Activated T-helper 1 cell treated with anti-CD3 and anti-CD28 coated beads, Interleukin-12 subunit alpha, Interleukin-12 subunit beta, Interleukin-2, Interleukin-4 antibody, amounts not matched to agents 30 ng/mL and 10 ng/mL and 1 ng/mL, durations not matched to agents 14 hours and 24 hours and 36 hours (primary cell): ENCODE measurements at places on chromosomes 5 and 9. TPM values are rescaled to one million over a fixed set of nuclear protein-coding genes. Genes with fewer than 3 reads are reported as not detected.
A peak's percentile ranks its signal among the peaks of the same experiment; 100 is the strongest.

GRCh38 chr5:168417731-168418429 is 68.4 kb upstream of the RARS1 start:
- peaks cover 7% of the 10 kb centered on the region for H3K27me3 ChIP-seq
- DNase-seq, result no peak
- no peak overlapping the region for H3K27ac ChIP-seq
- H3K4me1 ChIP-seq, result no peaks in the 10 kb centered on the region
- H3K4me3 ChIP-seq, result no peak overlapping the region
- H3K36me3 ChIP-seq, result no peaks in the 10 kb centered on the region

GRCh38 chr9:121608168-121608853 is 43.1 kb upstream of the DAB2IP start:
- H3K27me3 ChIP-seq, result peaks cover 41% of the 10 kb centered on the region
- no peak for DNase-seq
- no peak overlapping the region for H3K4me3 ChIP-seq
- peaks cover 12% of the 10 kb centered on the region for H3K4me1 ChIP-seq

- no peaks in the 10 kb centered on the region for H3K4me1 ChIP-seq
- H3K27ac ChIP-seq, result no peak overlapping the region
- H3K27me3 ChIP-seq, result no peaks in the 10 kb centered on the region
- H3K36me3 ChIP-seq, result no peaks in the 10 kb centered on the region
- DNase-seq, result no peak
Observed at GRCh38 chr9:115921301-115921700, 232.3 kb upstream of the PAPPA start.

DNA sequence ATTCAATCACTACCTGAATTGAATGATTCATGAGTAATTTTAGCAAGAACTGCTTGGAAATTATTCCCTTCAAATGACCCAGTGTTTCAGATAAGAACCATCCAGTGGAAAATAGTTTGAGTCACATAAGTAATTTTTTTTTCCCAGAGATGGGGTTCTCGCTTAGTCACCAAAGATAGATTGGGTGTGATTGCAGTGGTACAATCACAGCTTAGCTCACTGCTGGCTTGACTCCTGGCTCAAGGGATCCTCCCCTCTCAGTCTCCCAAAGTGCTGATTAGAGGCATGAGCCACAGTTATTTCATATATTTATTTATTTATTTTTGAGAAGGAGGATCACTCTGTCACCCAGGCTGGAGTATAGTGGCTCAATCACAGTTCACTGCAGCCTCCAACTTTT is 574.5 kb upstream of the ARRDC3 start:
- no peaks in the 10 kb centered on the region for H3K4me1 ChIP-seq
- H3K36me3 ChIP-seq, result no peaks in the 10 kb centered on the region
- H3K27ac ChIP-seq, result no peak overlapping the region
- H3K4me3 ChIP-seq, result no peak overlapping the region
- H3K27me3 ChIP-seq, result no peaks in the 10 kb centered on the region

GRCh38 chr9:128001779-128002298 is 21.1 kb upstream of the EEIG1 start:
- DNase-seq, result no peak
- H3K4me3 ChIP-seq, result no peak overlapping the region
- no peak overlapping the region for H3K27ac ChIP-seq
- peaks cover 13% of the 10 kb centered on the region for H3K27me3 ChIP-seq

GRCh38 chr5:160315968-160316367 is 3.6 kb upstream of the CCNJL start:
- H3K27me3 ChIP-seq, result peaks cover 57% of the 10 kb centered on the region
- no peak overlapping the region for H3K4me3 ChIP-seq
- no peak for DNase-seq
- H3K36me3 ChIP-seq, result no peaks in the 10 kb centered on the region

GRCh38 chr5:72812488-72812887 is 4.0 kb upstream of the TNPO1 start:
- H3K36me3 ChIP-seq, result no peaks in the 10 kb centered on the region
- no peak for DNase-seq
- H3K4me1 ChIP-seq, result peaks cover 11% of the 10 kb centered on the region
- H3K27me3 ChIP-seq, result peaks cover 40% of the 10 kb centered on the region

- no peak for DNase-seq
- no peak overlapping the region for H3K4me3 ChIP-seq
- H3K36me3 ChIP-seq, result no peaks in the 10 kb centered on the region
- peaks cover 8% of the 10 kb centered on the region for H3K27me3 ChIP-seq
- no peak overlapping the region for H3K27ac ChIP-seq
Observed at GRCh38 chr5:14269395-14269794, 126.3 kb downstream of the TRIO start.

DNA sequence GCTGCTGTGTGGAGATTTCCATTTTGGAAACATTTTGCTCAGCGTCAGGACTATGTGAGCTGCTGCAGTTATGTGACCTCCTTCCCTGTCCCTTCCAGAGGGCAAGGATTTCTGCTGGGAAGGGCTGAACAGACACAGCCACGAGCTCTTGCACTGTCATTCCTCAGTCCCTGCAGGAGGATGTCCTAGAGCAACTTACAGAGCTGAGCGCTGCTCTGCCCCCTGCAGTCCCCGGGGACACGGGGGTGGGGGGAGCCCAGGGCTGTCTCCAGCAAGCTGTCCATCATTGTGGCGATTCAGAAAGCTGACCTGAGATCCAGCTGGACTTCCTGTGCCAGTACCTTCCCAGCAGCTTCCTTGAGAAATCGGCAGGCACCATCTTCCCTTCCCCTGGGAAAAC is 28.0 kb upstream of the MAP1B start:
- H3K27ac ChIP-seq, result no peak overlapping the region
- H3K36me3 ChIP-seq, result no peaks in the 10 kb centered on the region
- no peak for DNase-seq
- H3K27me3 ChIP-seq, result peaks cover 18% of the 10 kb centered on the region

DNA sequence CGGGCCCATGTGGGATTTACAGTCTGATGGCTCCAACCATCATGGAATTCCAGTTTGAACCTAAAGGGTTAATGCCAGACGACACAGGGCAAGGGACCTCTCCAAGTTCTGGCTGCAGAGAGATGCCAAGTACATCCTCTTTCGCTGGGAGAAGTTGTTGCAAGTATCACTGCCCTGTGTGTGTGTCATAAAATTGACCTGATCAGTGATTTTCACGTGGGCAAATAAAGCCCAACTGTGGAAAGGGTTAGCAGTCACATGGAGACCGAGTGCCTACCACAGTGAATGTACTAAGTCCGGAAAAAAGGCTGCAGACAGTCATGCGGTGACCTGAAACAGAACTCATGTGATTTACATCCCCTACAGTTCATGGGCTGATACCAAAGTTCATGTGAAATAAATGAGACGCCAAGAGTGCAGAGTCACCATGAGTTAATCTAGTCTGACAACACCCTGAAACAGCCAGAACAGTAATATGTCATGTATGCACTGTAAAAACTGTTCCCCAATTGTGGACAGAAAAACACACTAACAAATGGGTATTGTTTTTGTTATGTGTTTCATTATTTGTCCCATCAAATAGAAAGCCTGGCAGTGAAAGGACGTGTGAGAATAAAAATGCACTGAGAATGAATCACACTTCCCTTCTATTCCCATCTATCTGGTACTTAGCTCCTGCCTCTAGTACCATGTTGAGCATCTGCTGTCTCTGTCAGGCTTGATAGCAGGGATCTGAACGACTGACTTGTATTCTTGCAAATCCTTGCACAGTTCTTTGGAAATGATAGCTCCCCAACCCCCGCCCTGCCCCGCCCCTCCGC is 115.7 kb downstream of the SUSD1 start:
- no peak overlapping the region for H3K4me3 ChIP-seq
- peaks cover 27% of the 10 kb centered on the region for H3K4me1 ChIP-seq
- no peaks in the 10 kb centered on the region for H3K27me3 ChIP-seq
- no peak for DNase-seq

- peaks cover 2% of the 10 kb centered on the region for H3K27me3 ChIP-seq
- no peak overlapping the region for H3K4me3 ChIP-seq
- no peak for DNase-seq
- no peak overlapping the region for H3K27ac ChIP-seq
- H3K4me1 ChIP-seq, result no peaks in the 10 kb centered on the region
Observed at GRCh38 chr5:179927824-179928223, 20.1 kb upstream of the TBC1D9B start.

GRCh38 chr9:114655689-114656088 is 1.9 kb downstream of the TEX53 start:
- peaks cover 3% of the 10 kb centered on the region for H3K36me3 ChIP-seq
- H3K4me3 ChIP-seq, result no peak overlapping the region
- peaks cover 21% of the 10 kb centered on the region for H3K4me1 ChIP-seq
- DNase-seq, result no peak
- H3K27me3 ChIP-seq, result no peaks in the 10 kb centered on the region

GRCh38 chr5:91183743-91184142 is 199.4 kb downstream of the ARRDC3 start:
- no peak overlapping the region for H3K27ac ChIP-seq
- no peak overlapping the region for H3K4me3 ChIP-seq
- H3K36me3 ChIP-seq, result no peaks in the 10 kb centered on the region
- peaks cover 20% of the 10 kb centered on the region for H3K4me1 ChIP-seq

GRCh38 chr5:149062371-149063016 is 368 bp downstream of the SH3TC2 start:
- DNase-seq, result no peak
- no peak overlapping the region for H3K27ac ChIP-seq
- H3K36me3 ChIP-seq, result no peaks in the 10 kb centered on the region
- H3K27me3 ChIP-seq, result peaks cover 7% of the 10 kb centered on the region
- no peak overlapping the region for H3K4me3 ChIP-seq

GRCh38 chr5:68415177-68416085 is 199.9 kb downstream of the PIK3R1 start:
- peaks cover 8% of the 10 kb centered on the region for H3K27me3 ChIP-seq
- no peak for DNase-seq
- no peak overlapping the region for H3K4me3 ChIP-seq
- H3K36me3 ChIP-seq, result peaks cover 5% of the 10 kb centered on the region
- peaks cover 10% of the 10 kb centered on the region for H3K4me1 ChIP-seq

DNA sequence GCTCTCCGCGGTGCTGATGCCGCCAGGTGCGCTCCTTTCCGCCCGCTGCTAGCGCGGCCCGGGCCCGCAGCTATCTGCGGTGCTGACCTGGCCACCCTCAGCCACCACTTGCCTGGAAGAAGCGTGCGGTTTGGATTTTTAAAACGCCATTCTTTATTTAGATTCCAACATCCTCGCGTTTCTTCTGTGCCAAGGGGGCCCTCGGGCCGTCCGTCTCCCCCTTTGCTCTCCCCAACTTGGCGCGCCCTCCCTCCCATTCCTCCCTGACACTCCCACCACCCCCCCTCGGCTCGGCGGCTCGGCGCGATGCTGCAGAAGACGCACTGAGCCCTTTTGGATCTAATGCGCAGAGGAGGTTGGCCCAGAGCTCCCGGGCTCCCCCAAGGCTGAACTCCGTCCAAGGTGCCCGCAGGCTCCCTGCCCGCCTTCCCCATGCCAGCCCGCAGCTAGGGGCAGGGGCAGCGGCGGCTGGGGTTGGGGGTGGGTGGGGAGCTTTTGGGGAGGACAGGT is at the start of gene BARHL1:
Gene BARHL1 (plus strand): TSS at position 331 of the 510 bp plus-strand sequence. CDS start 192 bp downstream, outside the sequence.
- peak within 1 kb of the TSS; percentile 79 for H3K27ac ChIP-seq
- peaks cover 80% of the 10 kb centered on the region for H3K27me3 ChIP-seq
- peak within 1 kb of the TSS; percentile 45 for H3K4me3 ChIP-seq
- H3K4me1 ChIP-seq, result peaks cover 8% of the 10 kb centered on the region
- H3K36me3 ChIP-seq, result peaks cover 1% of the 10 kb centered on the region

GRCh38 chr9:96555567-96556386 is 63.9 kb downstream of the CDC14B start:
- H3K27me3 ChIP-seq, result peaks cover 5% of the 10 kb centered on the region
- no peak overlapping the region for H3K27ac ChIP-seq
- no peak overlapping the region for H3K4me3 ChIP-seq
- peaks cover 1% of the 10 kb centered on the region for H3K36me3 ChIP-seq

- no peak for DNase-seq
- H3K36me3 ChIP-seq, result peaks cover 15% of the 10 kb centered on the region
Observed at GRCh38 chr9:114856942-114857315, 51.1 kb upstream of the TNFSF15 start.

The RFX3 gene
- 11.2 and 11.3 TPM in 2 replicates for total RNA-seq

The SGCD gene
- not detected in 2 replicates for total RNA-seq

The RORB gene
- total RNA-seq, result 0.05 TPM in 1 of 2 replicates, not detected in the other

The PPIC gene
- not detected in 2 replicates for total RNA-seq

The PCDHGB4 gene
- 0.18 and 0.27 TPM in 2 replicates for total RNA-seq

The CER1 gene
- not detected in 2 replicates for total RNA-seq

The TMEM252 gene
- total RNA-seq, result not detected in 2 replicates

The CRHBP gene
- total RNA-seq, result not detected in 2 replicates
